ENCODE measurements at places on chromosomes 16 and 17.

- no peak for DNase-seq
These were observed 9.5 kb downstream of the MTMR4 start for GRCh38 chr17:58504826-58505351.

DNA sequence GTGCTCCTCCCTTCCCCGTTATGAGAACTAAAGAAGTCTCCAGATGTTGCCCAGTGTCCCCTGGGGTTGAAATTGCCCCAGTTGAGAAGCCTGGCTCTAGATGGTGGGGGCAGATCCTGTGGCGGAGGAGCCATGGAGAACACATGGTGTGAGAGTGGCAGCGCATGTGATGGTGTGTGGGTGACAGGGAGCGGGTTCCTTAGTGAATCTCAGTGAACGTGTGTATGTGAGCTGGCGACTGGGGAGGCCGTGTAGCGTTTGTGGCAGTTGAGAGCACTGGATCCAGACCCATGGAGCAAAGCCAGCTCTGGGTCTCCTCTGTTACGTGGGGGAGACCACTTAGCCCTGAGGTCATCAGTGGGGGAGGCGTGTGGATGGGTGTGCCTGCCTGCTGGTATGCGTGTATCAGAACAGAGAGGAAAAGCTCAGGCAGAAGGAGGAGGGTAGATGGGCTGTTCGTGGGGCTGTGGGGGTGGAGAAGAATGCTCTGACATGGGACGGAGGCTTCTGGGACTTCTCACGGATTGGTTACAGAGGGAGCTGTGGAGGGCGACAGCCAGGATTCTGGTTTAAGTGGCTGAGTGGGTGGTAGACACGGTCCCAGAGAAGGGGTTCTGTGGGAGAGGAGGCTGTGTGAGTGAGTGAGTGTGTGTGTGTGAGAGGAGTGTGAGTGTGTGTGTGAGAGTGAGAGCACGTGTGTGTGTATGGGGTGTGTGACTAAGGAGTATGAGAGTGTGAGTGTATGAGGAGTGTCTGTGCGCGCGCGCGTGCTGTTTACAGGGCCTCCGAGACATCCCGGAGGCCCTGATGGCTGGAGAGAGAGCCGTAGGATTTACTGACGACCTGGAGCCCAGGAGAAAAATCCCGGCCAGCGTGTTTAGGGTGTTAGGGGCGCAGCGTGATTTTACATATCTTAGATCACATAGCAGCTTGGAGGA is 193.8 kb downstream of the SNX29 start:
- no peak for DNase-seq

DNA sequence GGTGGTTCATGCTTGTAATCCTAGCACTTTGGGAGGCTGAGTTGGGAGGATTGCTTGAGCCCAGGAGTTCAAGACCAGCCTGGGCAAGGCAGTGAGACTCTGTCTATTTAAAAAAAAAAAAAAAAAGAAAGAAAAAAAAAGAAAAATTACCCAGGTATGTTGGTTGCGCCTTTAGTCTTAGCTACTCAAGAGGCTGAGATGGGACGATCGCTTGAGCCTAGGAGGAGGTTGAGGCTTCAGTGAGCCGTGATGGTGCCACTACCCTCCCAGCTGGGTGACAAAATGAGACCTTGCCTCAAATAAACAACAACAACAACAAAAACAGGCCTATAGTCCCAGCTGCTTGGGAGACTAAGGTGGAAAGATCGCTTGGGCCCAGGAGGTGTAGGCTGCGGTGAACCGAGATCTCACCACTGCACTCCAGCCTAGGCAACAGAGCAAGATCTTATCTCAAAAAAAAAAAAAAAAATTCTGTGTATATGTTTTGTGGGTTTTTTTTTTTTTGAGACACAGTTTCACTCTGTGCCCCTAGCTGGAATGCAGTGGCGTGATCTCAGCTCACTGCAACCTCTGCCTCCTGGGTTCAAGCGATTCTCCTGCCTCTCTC is 12.5 kb upstream of the ANKRD40CL start:
- no peak for DNase-seq

DNA sequence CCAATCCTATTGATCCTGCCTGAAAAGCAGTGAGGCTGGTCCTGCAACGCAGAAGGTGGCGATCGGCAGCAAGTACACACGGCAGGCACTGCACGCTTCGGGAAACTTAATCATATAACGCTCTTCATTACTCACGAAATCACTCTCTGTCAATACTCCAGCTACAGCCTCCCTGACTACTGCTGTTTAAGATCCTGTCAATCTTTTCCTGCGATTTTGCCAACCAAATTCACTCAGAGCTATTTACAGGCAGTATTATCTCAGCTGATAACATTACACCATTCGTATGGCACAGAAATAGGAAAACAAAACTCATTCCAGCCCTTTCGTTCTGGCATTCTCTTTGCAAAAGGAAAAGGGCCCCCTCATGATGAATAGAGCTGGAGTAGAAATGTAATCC is 262.4 kb upstream of the CDH8 start:
- no peak for DNase-seq

- DNase-seq, result no peak
These were observed 31.2 kb downstream of the RNF213 start for GRCh38 chr17:80291691-80292487.

DNA sequence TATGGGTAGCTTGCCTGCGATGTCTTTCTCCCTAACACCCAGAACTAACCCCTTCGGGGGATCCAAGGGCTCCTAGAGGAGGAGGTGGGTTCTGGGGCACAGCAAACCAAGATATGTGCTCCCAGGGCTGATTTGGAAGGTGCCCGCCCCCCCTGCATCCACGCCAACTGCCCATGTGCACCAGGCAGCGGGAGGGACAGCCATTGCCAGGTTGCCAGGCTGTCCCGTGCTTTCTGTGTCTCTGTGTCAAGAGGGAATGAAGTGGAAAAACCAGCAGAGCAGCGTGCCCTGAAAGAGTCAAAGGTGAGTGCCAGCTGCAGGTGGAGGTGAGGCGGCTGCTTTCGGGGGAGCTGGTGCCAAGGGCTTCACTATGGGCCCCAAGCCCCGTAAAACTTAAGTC is 6.4 kb downstream of the TEKT5 start:
- no peak for DNase-seq

DNA sequence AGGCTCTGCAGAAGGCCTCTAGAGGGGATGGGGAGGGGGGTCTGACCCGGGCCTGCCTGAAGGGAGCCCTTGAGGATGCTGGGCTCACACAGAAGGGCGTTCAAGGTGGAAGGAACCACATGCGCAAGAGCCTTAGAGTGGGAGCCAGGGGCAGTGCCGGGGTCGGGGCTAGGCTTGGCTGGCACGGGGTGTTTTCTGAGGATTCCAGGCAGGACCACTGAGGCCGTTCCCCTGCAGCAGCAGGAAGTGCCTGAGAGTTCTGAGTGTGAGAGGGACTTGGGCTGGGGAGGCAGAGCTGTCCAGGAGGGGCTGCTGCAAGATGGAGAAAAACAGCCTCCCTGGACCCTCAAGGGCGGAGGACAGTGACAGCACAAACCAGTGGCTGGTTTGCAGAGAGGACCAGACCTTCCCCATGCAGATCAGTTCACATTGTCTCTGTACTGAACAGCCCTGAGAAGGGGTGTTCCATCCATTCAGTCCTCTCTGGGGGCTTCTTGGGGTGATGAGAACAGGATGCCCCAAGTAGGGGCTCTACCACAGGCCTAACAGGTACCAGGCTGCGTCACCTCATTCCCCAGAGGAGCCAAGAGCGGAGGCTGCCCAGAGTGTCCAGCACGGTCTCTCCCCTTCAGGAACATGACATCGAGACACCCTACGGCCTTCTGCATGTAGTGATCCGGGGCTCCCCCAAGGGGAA is 3.4 kb downstream of the NDRG4 start:
- DNase-seq, result no peak

GRCh38 chr17:27475070-27475673 is 18.9 kb downstream of the KSR1 start:
- peak; percentile 70 for DNase-seq

GRCh38 chr17:48502312-48502711 is 28.5 kb downstream of the HOXB1 start:
- no peak for DNase-seq

- no peak for DNase-seq
These were observed 104.3 kb upstream of the TNRC6C start for GRCh38 chr17:77854083-77854758.

DNA sequence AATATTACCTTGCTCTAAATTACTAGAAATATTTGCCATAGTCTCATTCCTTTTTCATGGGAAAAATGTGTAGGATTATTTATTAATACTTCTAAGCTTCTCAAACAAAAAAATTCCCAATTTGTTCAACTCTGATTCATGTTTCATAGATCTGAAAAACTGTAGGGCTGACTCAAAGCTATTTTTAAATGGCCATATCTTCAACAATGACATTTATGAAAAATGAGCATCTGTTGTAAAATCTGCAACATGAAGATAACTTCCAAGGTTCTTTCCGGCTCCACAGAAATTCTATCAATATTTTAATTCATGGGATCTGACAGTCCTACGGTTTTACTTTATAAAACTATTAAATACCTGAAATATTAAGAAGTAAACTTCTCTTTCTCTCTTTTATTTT is 192.7 kb upstream of the KCNJ16 start:
- no peak for DNase-seq

GRCh38 chr16:10745841-10746240 is 2.2 kb downstream of the NUBP1 start:
- no peak for DNase-seq

DNA sequence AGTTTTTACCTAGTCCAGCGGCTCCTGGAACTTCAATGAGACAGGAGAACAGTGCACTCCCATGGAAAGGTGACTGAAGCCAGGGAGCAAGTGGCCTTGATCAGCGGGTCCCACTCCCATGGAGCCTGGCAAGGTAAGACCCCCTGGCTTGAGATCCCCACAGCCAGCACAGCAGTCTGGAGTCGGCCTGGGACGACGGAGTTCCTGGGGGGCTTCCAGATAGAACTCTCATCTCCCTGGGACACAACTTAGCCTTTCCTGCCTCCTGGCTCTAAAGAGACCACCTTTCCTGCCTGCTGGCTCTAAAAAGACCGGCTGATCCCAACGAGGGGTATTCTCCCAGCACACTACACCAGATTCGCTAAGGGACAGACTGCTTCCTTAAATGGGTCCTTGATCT is 1279.0 kb upstream of the GOT2 start:
- DNase-seq, result no peak

DNA sequence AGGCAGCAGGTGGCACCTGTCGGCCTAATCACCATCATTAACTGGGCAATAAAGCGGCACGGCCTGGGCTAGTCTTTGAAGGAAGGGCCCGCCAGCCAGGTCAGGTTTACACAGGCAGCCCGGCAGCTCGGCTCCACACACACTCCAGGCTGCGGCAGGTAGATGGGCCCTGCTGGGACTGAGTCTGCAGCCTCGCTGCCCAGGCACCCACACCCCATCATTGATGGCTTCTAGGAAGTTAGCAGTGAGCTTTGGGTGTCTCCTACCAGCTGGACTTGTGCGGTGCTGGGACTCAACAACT is 6.8 kb upstream of the FOXN1 start:
- DNase-seq, result no peak

DNA sequence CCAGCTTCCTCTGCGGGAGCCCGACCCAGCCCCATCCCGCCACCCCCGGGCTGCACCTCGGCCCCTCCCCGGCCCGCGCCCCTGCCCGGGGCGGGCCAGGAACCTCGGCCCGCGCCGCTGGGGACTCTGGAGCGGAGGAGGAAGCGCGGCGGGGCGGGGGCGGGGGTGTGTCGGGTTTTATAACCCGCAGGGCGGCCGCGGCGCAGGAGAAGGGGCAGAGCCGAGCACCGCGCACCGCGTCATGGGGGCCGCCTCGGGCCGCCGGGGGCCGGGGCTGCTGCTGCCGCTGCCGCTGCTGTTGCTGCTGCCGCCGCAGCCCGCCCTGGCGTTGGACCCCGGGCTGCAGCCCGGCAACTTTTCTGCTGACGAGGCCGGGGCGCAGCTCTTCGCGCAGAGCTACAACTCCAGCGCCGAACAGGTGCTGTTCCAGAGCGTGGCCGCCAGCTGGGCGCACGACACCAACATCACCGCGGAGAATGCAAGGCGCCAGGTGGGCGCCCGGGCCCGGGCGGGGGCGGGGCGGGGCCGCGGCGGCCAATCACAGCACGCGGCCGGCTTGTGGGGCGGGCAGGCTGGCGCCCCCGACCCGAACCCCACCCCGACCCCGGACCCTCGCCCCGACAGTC is at the start of gene ACE:
TSS of gene ACE (plus strand) at position 208 of the 626 bp plus-strand sequence. CDS start at position 242, 34 bp downstream.
- no peak for DNase-seq

DNA sequence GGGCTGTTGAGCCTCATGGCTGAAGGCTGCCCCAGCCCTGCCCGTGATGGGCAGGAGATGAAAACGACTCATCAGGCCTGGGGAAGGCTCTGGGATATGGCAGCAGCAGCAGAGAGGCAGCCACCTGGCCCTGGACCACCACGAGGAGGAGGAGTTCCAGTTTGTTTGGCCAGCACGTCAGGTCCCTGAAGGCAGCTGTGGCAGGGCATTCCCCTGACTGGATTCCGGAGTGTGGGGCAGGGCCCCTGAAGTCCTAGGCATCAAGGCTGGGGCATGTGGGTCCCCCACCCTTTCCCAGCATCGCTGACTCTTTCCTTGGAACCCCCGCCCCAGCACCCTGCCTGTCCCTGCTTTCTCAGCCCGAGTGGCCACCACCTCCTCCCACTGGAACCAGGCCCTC is 197.4 kb downstream of the ZNF423 start:
- no peak for DNase-seq

DNA sequence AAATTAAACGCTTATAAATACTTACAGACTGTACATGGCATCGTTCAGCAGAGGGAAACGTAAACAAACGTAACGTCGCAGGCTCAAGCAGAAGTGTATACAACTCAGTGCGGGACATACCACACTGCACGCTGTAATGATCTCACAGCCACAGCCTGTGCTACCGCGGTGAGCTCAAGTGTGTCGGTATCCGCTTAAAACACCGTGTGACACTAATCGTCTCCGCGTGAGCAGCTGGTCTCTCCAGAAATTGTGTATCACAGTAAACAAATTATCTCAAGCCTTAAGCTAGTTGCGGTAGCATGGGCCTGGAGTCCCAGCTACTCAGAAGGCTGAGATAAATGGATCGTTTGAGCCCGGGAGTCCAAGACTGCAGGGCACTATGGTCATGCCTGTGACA is 115.3 kb downstream of the ANKRD11 start:
- no peak for DNase-seq

DNA sequence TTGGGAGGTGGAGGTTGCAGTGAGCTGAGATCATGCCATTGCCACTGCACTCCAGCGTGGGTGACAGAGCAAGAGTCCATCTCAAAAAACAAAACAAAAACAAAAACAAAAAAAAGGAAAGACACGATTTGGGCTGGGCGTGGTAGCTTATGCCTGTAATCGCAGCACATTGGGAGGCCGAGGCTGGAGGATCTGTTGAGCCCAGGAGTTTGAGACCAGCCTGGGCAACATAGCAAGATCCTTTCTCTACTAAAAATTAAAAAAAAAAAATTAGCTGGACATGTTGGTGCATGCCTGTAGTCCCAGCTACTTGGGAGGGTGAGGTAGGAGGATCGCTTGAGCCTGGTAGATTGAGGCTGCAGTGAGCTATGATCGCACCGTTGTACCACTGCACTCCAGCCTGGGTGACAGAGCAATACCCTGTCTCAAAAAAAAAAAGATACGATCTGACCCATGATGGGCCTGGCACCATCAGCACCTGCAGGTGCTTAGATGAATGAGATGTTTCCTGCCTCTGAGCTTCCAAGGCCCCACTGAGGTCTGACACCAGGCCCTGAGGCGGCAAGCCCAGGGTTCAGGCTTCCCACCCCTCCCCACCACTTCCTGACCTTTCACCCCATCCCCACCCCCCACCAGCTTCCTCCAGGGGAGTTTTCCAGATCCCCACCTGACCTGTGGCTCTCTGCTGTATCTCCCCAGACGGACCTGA is 21.7 kb downstream of the ATP2A1 start:
- no peak for DNase-seq

GRCh38 chr17:28760601-28761562 is 17.1 kb downstream of the TRAF4 start:
- no peak for DNase-seq

GRCh38 chr17:51685287-51685909 is 425.1 kb downstream of the UTP18 start:
- DNase-seq, result no peak

GRCh38 chr16:59634004-59634579 is 900.0 kb upstream of the GOT2 start:
- no peak for DNase-seq
